ENCODE measurements at places on chromosomes 3 and 15. TPM values are rescaled to one million over a fixed set of nuclear protein-coding genes. Genes with fewer than 3 reads are reported as not detected.

GAP43 gene
- not detected for total RNA-seq

TNFAIP8L3 gene
- 0.35 TPM for total RNA-seq

GOLGA6B gene
- not detected for total RNA-seq

TRPM1 gene
- total RNA-seq, result not detected

GPR15 gene
- not detected for total RNA-seq

SH2D7 gene
- total RNA-seq, result not detected

Measured in renal cortical epithelial cell (primary cell).